ENCODE measurements at places on chromosomes 1 and 21. TPM values are rescaled to one million over a fixed set of nuclear protein-coding genes. Genes with fewer than 3 reads are reported as not detected.

DNA sequence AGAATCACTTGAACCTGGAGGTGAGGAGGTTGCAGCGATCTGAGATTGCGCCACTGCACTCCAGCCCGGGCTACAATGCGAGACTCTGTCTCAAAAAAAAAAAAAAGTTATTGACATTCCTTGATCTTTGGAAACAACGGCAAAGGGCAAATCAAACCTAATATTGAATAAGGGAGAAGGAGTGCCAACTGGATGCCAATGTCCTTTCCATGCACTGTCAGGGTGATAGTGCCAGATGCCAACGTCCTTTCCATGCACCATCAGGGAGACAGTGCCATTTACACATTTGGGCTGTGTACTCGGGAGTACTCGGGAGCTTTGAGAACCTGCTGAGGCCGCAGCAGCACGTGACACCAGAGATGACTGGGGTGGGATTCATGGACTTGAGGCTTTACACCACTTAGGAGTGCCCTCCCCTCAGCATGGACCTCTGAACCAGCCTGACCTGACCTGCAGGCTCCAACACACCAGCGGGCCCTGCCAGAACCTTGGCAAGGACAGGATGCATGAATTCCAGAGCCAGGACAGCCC lies 34.5 kb upstream of the SOD1 start:
- no peak for DNase-seq
- H3K27ac ChIP-seq, result no peak overlapping the region
- no peaks in the 10 kb centered on the region for H3K36me3 ChIP-seq
- H3K27me3 ChIP-seq, result no peaks in the 10 kb centered on the region
- peaks cover 8% of the 10 kb centered on the region for H3K4me1 ChIP-seq

Gene NFIA
- total RNA-seq, result 32.8 TPM

Gene NDC1
- 47.6 TPM for total RNA-seq

DNA sequence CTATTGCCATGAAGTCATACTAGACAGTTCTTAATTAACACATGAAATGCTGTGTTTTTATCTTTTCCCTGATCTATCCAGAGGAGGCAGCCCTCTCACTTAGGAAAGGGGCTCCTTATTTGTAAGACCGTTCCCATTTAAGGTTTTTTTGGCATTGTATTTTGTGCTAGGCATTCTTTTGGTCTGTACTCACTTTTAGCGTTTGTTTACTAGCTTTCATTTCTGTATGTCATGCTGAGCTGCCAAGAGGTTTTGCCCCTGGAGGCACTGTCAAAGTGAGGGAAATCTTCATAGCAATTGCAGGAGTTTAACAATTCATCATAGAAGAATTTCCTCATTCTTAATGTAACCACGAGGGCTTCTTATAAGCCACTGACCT lies 59.5 kb downstream of the MTR start:
- peak overlapping the region; percentile 51 for H3K27ac ChIP-seq
- peak; percentile 16 for DNase-seq
- H3K27me3 ChIP-seq, result no peaks in the 10 kb centered on the region
- H3K4me1 ChIP-seq, result peaks cover 9% of the 10 kb centered on the region

Gene LMOD1
- 0.74 TPM for total RNA-seq
